ENCODE measurements at places on chromosomes 6 and 20.

- no peak for DNase-seq
Measured at GRCh38 chr20:50541606-50542041, 31.4 kb downstream of the PTPN1 start.

GRCh38 chr6:157392927-157393668 lies 12.1 kb downstream of the ZDHHC14 start:
- no peak for DNase-seq

DNA sequence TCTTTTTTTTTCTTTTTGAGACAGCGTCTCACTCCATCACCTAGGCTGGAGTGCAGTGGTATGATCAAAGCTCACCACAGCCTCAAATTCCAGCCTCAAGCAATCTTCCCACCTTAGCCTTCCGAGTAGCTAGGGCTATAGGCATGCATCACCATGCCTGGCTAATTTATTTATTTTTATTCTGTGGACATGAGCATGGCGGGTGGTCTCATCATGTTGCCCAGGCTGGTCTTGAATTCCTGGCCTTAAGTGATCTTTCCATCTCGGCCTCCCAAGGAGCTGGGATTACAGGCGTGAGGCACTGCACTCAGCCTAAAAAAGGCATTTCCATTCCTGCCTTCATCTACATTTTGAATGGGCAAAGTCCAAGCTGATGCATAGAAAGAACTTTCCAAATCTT lies 56.2 kb upstream of the BEND3 start:
- no peak for DNase-seq

- DNase-seq, result peak; percentile 43
Measured at GRCh38 chr20:3710011-3710466, 2.4 kb downstream of the SIGLEC1 start.

DNA sequence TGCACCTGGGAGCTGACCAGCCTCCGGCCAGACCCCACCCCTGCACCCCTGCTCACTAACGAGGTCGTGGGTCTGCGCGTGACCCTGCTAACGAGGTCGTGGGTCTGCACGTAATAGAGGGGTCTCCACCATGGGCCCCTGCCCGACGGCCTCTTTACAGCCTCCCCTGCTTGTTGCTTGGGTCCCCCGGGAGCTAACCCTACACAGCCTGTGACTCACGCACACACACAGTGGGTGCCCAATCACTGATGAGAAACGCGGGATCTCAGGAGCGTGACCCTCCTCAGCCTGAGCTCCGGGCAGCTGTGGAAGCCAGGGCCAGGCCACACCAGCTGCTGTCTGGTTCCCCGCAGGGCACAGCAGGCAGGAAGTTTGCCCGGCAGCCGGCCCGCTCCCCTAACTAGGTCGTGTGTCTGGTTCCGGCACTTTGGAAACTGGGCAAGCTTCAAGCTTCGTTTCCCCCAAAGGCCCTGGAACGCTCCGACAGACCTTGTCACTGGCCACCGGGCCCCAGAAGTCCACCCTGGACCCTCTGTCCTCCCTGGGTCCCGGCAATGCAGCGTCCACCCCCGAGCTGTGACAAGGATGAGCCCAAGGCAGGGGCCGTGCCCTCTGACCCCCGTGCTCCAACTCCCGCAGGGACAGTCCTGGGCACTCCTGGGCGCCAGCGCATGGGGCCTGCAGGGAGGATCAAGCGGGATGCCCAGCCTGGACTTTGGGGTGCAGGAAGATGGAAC lies 767 bp downstream of the PTK6 start:
- DNase-seq, result peak; percentile 15

DNA sequence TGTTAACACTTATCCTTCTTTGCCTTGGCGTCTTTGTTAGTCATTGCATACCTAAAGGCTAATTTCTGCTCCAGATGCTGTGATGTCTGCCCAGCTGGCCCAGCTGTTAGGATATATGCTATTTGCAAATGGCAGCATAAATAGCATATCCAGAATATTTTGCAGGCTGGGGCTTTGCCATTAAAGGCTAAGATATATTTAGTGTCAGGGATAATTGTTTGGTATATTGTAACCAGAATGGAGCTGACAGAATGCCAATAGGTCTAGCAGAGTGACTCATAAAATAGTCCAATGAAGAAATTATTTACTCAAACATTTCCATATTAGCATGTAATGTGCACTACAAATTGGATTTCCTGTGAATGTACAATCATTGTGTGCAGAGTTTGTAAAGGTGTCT lies 584.1 kb upstream of the FLRT3 start:
- no peak for DNase-seq

GRCh38 chr6:74250161-74250818 lies 554.3 kb downstream of the CD109 start:
- no peak for DNase-seq

GRCh38 chr6:2103765-2104523 lies 141.5 kb downstream of the GMDS start:
- DNase-seq, result no peak

DNA sequence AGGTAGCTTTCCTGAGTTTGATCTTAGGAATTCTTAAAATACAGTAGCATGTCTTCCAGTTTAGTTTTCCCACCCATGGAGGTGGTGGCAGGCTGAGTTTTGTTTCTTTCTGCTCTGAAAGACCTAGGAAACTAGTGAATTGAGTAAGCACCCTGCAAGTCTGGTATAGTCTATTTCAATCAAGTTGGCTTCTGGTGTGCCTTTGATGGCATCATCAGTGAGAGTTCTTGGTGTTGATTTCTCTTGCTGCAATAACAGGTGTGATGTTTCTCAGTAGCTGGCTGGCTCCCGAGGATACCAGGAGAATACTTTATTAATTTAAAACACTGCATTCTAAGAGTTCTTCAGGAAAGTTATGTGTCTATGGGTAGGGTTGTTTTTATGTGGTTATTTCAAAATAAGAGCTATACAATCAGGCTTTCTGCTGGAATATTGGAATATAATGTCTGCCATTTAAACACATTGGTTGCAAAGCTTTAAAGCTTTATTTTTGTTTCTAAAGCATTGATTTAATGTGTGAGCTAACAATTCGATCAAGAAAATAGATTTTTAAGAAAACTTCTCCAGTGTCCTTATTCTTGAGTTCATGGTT lies 19.0 kb downstream of the VAPB start:
- DNase-seq, result no peak

- no peak for DNase-seq
Measured at GRCh38 chr6:68497927-68498326, 137.2 kb upstream of the ADGRB3 start.

DNA sequence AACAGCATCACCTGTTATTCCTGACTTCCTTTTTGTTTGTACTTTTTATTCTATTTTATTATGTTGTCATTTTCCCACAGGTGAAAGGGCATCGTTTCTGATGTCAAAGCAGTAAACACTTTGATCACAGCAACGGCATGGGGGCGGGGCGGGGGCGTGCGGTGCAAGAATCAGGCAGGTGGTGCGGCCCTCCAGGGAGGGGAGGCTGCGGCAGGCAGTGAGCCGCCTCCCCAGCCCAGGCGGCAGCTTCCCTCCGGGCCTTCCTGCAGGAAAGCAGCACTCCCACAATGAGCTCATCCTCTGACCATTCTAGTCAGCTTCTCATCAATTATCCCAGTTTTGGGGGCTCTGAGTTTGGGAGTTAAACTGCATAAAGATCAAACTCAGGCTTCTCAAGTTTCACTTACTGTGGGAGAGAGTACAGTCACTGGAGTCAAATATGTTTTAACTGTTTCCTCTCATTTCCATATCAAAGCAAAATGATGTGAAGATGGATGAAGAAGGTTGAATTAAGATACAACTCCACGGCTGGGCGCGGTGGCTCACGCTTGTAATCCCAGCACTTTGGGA lies 608.4 kb upstream of the AGPAT4 start:
- DNase-seq, result no peak

DNA sequence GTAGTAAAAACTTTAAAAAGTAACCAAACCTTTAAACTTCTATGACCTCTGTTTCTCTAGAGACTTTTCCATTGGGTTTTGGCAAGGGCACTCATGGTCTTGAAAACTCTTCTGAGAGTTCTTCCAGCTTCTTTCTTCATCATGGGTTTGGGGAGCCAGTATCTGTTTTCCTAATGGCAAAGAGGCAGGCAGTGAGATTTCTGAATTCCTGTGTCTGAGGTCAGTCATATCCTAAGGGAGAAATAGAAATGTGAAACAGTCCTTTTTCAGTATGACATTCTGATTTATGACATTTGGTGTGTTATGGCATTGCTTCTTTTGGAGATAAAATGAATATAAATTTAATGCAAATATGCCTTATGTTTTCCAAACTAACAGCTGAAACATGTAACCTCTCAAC lies 518.5 kb upstream of the MARCKS start:
- DNase-seq, result no peak

GRCh38 chr20:11204926-11205768 lies 531.3 kb upstream of the JAG1 start:
- peak; percentile 64 for DNase-seq

- DNase-seq, result no peak
Measured at GRCh38 chr6:169638915-169639314, 62.9 kb downstream of the WDR27 start.

DNA sequence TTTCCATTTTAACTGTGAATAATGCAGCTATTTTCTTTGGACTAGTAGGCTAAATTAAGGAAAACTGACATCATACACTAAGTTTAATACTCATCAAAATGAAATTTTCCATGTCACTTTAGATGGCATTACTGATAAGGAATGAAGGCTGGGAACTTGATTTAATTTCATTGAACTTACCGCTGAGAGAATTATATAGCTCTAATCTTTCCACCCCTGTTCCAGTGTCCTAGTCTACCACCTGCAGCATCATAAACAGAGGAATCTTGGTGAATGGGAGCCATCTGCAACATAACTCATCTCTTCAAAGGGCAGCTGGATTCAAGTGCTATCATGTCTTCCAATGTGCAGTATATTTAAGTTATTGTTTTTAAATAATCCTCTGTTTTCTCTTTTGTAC lies 1395.2 kb downstream of the EPHA7 start:
- DNase-seq, result no peak

DNA sequence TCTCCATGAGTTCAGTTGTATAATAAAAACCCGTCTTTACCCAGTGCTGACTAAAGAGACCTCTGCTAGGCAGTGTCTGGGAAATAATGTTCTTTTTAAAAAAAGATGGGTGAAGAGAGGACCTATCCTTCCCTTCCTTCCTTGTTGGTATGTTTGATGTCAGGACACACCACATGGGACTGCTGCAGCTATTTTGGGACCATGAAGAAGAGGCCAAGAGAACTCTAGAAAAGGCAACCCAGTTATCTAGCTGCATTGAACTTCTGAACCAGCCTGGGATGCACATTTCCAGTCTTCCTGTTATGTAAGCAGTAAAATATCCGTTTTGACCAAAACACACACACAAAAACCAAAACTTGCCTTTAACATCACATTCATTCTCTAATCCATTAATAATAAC lies 77.3 kb downstream of the RFX6 start:
- no peak for DNase-seq

- DNase-seq, result no peak
Measured at GRCh38 chr6:125944434-125944816, 12.1 kb upstream of the HINT3 start.

DNA sequence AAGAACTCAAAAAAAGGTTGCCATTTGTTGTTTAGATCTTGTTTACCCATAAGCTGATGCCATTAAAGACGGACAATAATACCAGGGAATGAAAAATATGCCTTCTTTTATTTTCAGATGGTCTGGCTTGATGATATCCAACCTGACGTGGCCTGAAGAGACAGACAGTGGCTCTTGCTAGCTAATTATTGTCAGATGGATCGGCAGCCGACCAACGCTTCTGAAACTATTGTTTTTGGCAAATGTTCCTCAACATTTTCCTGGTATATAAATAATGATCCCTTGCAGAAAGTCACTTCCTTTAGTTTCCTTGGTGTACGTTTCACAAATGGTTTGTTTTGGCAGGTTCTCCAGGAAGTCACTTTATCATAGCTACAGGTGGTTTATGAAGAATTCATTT lies 290.9 kb upstream of the TSHZ2 start:
- no peak for DNase-seq

GRCh38 chr6:56227071-56227879 lies 20.1 kb downstream of the COL21A1 start:
- no peak for DNase-seq

DNA sequence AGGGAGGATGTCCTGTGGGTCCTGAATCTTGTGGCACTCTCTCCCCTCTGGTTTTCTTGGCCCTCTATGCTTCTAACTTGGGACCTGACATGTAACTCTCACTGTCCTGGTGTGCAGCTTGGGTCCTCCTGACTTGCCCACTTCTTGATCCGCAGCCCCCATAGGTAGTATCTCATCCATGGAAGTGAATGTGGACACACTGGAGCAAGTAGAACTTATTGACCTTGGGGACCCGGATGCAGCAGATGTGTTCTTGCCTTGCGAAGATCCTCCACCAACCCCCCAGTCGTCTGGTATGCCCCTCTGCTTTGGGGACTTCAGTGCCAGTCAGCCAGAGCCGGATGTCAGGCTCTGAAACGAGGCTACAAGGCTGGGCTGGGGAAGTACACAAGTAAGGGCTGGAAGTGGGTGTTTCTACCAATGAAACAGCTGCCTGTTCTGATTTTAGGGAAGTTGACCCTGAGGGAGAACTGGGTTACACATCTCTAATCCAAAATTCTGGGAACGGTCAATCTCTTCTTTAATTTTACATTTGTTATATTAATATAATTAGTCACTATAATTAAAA lies 641 bp downstream of the DBNDD2 start:
- DNase-seq, result no peak

- no peak for DNase-seq
Measured at GRCh38 chr6:54617730-54618129, 228.8 kb upstream of the FAM83B start.

GRCh38 chr6:14966906-14967711 lies 278.8 kb upstream of the JARID2 start:
- DNase-seq, result no peak

- DNase-seq, result no peak
Measured at GRCh38 chr20:16514140-16514539, 59.1 kb downstream of the KIF16B start.

GRCh38 chr20:25061821-25062530 lies 4.0 kb upstream of the ACSS1 start:
- DNase-seq, result no peak

DNA sequence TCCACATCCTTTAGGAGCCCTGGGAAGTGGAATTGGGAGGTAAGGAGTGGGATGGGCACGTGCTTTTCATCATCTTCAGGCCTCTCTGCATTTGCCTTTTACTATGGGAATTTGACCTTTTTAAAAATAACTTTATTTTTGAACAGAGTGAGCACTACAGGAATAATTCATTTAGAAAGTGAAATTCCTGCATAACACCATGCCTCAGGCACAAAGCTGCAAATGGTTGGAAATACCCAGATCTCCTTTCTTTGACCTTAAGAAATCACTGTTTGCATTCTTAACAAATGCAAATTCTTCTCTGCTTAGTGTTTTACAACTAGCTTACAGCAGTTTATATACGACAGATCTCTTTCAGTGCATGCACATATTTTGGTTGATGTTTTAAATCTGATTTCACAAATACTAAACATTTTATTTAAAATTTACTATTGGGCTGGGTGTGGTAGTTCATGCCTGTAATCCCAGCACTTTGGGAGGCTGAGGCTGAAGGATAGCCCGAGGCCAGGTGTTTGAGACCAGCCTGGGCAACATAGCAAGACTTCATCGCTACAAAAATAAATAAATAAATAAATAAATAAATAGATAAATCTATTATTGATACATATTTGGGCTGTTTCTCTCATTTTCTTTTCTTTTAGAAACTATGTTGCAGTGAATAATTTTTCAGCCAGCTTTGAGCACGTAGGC lies 24.5 kb downstream of the CST8 start:
- DNase-seq, result no peak

All from WERI-Rb-1 (cell line).